ENCODE measurements at places on chromosomes 3 and 15.

GRCh38 chr15:81752974-81753373 is 292.8 kb downstream of the MEX3B start:
- no peak for DNase-seq

- DNase-seq = no peak
Observed at GRCh38 chr3:42749753-42750231, 23.3 kb downstream of the CCDC13 start.

DNA sequence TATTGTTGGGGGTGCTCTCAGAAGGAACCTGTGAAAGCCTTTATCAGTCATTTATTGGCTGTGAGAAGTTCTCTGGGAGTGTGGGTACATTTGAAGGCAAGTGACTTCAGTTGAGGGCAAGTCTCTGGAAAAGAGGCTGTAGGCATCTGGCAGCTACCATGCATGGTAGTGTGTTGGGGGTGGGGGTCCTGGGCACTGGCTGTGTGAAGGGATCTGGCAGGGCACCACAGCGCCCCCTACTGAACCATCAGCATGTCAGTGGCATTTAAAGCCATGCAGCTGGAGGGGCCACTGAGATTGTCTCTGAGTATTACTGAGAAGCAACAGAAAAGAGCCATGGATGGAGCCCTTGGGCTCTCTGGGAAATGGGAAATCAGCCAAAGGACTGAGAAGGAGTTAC is 30.6 kb downstream of the CRTAP start:
- peak; percentile 17 for DNase-seq

GRCh38 chr15:80081390-80081789 is 21.9 kb downstream of the ZFAND6 start:
- no peak for DNase-seq

- no peak for DNase-seq
Observed at GRCh38 chr3:71517271-71517791, 66.2 kb downstream of the FOXP1 start.

- DNase-seq = no peak
Observed at GRCh38 chr15:51382787-51383186, 41.3 kb downstream of the GLDN start.
